ENCODE measurements at places on chromosomes 7 and 10. TPM values are rescaled to one million over a fixed set of nuclear protein-coding genes. Genes with fewer than 3 reads are reported as not detected.

Gene STAMBPL1
- 19.2 TPM for total RNA-seq

Gene FAM25G
- total RNA-seq: not detected

Gene C10orf53
- not detected for total RNA-seq

Gene PDGFA
- 11.6 TPM for total RNA-seq

Gene INTS15
- total RNA-seq: 23.1 TPM

Gene THSD7A
- 2.0 TPM for total RNA-seq

Gene MDFIC
- 19.9 TPM for total RNA-seq

Gene TMEM229A
- total RNA-seq: not detected

Gene PON1
- not detected for total RNA-seq

Gene TCF7L2
- total RNA-seq: 5.4 TPM
